A172 (cell line): ENCODE measurements at places on chromosomes 5 and 9. TPM values are rescaled to one million over a fixed set of nuclear protein-coding genes. Genes with fewer than 3 reads are reported as not detected.

Gene IRX1
- total RNA-seq, result 5.4 and 6.8 TPM in 2 replicates

DNA sequence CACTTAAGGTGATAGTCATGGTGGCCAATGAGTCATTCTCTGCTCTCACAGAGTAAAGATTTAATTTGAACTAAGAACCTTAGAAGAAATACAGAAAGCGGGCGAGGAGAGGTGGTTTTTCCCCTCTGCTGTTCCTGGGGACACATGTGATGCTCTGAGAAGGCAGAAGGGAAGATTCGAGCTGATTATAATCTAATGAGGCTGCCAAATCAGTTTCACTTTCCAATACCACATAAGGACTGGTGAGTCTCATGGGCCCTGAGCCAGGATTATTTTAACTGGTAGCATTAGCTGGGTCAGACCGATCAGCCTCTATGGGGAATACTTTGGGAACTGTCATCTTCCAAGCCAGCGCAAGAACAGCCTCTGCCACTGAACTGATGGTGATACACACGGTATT lies 116.5 kb downstream of the SLC1A3 start:
- DNase-seq, result no peak

DNA sequence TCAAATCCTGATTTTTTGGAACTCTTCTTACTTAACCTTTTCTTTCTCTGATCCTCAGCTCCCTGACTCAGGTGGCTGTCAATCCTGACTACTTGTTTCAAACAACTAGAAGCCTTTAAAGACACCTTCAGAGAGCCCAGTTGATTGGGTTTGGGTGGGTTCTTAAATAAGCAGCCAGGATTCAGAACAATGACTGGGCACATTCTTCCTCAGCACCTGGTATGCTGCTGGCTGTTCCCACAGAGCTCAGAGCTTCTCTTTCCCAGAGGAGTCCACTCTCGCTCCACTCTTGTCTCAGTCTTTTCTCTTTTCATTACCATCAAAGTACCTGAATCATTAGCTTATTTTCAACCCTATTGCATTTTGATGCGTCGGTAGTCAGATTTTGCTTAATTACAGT lies 22.5 kb downstream of the PCSK5 start:
- DNase-seq, result no peak

Gene OR13F1
- not detected in 2 replicates for total RNA-seq

DNA sequence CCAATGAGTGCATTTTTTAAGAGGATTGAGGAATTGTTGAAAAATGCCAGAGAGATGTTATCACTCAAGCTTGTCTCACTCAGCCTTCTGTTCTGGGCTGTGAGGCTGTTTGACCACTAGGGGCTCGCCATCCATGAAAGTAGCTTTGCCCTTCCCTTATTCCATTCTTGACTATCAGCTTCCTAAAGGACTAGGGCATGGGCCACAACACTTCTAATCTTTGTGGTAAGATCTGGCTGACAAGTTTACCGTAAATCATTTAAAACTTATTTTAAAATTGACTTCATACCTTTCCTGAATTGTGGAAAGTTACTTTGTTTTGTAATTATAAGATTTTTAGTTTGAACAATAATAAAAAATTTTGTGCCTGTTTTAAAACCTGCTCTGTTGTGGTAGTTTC lies 49.5 kb downstream of the TJP2 start:
- peak; percentile 83 for DNase-seq

DNA sequence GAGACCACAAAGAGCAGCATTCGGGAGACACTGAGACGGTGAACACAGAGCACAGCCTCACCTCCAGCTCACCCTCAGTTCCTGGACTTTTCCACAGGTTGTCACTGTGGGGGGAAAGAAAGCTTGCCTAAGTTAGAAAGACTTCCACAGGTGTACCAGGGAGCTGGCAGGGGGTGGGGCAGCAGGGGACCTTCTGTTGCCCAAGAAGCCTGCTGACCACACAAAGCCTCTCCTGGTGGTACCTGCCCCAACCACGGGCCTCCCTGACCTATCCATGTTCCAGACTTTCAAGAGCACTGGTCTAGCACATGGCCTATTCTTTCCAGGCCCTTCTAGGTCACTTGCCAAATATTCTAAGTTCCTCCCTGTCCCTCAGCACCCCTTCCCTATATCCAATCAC lies 550.8 kb downstream of the BNC2 start:
- DNase-seq, result no peak

DNA sequence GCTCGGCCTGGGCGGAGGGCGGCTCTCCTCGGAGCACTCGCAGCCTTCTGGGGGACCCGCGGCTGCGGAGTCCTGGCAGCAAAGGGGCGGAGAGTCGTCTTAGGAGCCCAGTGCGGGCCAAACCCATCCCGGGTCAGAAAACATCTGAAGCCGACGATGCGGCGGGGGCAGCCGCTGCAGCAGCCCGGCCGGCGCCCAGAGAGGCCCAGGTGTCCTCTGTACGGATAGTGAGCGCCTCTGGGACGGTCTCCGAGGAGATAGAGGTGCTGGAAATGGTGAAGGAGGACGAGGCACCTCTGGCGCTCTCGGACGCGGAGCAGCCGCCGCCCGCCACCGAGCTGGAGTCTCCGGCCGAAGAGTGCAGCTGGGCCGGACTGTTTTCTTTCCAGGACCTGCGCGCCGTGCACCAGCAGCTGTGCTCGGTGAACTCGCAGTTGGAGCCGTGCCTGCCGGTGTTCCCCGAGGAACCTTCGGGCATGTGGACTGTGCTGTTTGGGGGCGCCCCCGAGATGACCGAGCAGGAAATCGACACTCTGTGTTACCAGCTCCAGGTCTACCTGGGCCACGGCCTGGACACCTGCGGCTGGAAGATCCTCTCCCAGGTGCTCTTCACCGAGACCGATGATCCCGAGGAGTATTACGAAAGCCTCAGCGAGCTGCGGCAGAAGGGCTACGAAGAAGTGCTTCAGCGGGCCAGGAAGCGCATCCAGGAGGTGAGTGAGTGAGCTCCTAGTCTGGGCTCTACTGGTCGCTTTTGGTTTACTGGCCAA lies 1.2 kb downstream of the JMY start:
- peak; percentile 25 for DNase-seq

DNA sequence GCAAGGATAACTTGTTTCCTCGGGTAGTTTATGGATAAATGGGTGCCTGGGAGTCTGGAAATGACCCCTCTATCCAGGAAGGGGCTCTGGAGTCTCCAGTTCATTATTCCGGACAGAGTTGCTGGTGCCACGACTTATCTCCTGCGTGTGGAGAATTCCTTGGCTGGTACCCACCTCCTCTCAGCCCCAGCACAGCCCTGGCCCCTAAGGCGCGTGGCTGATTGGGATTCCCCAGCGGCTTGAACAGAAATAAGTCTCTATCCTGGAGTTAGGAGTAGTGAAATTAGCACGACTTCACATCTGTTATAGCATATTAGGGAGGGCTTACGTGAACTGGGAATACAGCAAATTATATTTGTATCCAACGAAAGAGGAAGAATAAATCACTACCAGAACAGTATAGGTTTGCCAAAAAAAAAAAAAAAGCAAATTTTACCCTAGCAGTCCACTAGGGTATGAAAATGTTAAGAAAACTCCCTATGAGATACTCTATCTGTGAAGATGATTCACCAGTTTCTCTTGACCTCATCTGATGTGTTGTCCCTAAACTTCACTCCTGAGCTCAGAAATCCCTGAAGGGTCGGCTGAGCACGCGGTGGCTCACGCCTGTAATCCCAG lies 172.5 kb upstream of the OTULINL start:
- no peak for DNase-seq

DNA sequence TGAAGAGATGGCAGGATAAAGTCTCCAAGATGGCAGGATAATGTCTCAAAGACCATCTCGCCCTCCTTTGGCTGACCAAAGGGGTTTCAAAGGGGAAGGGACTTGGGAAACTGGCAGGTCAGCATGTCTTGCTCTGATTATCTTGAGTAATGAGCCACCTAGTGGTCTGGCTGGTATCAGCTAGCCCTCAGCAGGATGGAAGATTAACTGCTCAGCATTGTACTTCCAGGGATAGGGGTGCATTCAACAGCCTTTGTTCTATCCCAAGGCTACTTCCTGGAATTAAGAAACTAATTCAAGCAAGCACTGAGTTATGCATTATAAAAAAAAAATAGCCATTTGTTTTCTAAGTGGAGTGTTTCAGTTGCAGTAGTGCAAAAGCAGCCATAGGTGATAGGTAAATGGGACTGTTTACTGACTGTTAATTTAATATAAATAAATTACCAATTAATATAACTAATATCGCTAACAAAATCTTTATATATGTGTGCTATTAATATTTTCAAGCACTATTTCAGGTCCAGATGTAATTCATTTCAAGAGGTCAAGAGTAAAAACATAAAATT lies 555.5 kb downstream of the CDH9 start:
- peak; percentile 84 for DNase-seq

Gene NPM1
- total RNA-seq, result 2,482 and 3,666 TPM in 2 replicates

DNA sequence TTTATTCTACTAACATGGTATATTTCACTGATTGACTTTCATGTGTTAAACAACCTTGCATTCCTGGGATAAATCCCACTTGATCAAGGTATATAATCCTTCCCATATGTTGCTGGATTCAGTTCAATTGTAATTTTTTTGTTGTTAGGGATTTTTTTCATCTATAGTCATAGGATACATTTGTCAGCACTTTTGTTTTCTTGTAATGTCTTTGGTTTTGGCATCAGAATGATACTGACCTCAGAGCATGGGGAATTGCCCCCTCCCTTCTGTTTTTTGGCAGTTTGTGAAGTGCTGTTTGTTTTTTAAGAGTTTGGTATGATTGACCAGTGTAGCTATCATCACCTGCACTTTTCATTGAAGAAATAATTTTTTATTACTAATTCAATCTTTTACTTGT lies 176.8 kb upstream of the RASEF start:
- no peak for DNase-seq

Gene PRDM9
- not detected in 2 replicates for total RNA-seq

Gene TBC1D2
- 87.2 and 93.4 TPM in 2 replicates for total RNA-seq

Gene SH3PXD2B
- total RNA-seq, result 13.1 and 15.0 TPM in 2 replicates

DNA sequence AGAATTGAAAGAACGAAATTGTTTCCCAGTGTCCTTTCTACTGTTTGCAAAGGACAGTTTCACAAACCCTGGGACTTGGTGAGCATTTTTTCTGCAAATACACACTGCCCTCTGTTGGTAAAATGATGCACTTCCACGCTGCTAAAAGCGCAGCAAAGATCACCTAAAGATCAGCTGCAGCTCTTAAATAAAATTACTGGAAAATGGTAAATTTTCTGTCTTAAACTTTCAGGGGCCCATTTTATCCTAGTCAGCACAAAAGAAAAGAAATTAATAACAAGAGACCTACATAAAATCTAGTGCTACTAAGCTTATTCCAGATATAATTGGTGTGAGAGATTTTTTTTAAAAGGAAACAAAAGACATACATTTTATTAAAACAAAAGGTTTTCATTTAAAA lies 566.0 kb downstream of the CAAP1 start:
- DNase-seq, result peak; percentile 78

GRCh38 chr5:84438456-84438855 lies 53.8 kb upstream of the EDIL3 start:
- DNase-seq, result no peak

Gene TXN
- 851 and 892 TPM in 2 replicates for total RNA-seq

- DNase-seq, result peak; percentile 68
These were observed 100.5 kb downstream of the PALM2AKAP2 start for GRCh38 chr9:109880276-109881169.

- DNase-seq, result peak; percentile 75
These were observed 24.1 kb upstream of the WNK2 start for GRCh38 chr9:93159601-93160471.

DNA sequence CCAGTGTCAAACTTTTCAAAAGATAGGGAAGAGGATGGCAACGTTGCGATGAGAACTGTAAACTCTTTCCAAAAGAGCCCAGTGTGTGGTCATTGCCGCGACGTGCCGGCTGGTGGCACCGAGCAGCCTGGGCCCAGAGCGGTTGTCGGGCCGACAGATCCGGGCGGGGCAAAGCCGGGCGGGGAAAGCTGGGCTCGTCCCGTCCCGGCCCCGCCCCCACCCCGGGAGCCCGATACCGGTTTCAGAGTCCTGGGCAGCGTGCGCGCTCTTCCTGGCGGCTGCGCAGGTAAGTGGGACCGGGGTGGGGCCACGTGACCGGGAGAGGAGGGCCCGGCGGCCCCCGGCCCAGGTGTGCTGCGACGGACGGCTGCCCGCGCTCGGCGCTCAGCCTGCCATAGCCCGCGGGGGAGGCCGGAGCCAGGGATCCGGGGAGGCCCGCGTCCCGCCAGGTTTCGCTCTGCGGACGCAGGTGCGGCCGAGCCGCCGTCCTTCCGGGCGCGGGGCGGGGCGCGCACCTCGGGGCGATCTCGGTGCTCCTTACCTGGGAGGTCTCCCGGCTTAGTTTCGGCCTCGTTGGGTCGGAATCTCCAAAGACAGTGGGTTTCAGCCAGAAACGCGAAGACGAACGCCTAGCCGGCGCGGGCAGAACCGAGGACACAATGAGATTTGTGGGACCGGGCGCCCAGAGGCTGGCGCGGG lies at the start of gene MARVELD2:
Gene MARVELD2 (plus strand): TSS at position 232 of the 699 bp plus-strand sequence. CDS start 4,270 bp downstream, outside the sequence.
- DNase-seq, result no peak

GRCh38 chr5:162837155-162837554 lies 600.2 kb upstream of the CCNG1 start:
- no peak for DNase-seq

Gene TGFBI
- 10.5 and 11.6 TPM in 2 replicates for total RNA-seq

- DNase-seq, result no peak
These were observed 66.0 kb upstream of the CKMT2 start for GRCh38 chr5:81167078-81167477.

Gene SPINK9
- total RNA-seq, result not detected in 2 replicates

Gene INSL6
- total RNA-seq, result not detected in 2 replicates

- DNase-seq, result no peak
These were observed 122.4 kb downstream of the MVB12B start for GRCh38 chr9:126448865-126449577.

DNA sequence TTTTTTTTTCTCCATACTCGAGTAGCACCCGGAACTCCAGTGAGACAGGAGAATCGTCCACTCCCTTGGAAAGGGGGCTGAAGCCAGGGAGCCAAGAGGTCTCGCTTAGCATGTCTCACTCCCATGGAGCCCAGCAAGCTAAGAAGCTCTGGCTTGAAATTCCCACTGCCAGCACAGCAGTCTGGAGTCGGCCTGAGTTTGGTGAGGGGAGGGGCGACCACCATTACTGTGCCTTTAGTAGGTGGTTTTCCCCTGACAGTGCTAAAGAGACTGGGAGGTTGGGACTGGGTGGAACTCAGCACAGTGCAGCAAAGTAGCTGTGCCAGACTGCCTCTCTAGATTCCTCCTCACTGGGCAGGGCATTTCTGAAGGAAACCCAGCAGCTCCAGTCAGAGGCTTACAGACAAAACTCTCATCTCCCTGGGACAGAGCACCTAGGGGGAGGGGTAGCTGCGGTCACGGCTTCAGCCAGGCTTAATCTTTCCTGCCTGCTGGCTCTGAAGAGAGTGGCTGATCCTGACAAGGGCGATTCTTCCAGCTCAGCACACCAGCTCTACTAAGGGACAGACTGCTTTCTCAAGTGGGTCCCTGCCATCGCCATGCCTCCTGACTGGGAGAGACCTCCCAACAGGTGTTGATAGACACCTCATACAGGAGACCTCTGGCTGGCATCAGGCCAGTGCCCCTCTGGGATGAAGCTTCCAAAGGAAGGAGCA lies 414.5 kb upstream of the ZNF608 start:
- DNase-seq, result no peak

- no peak for DNase-seq
These were observed 108.3 kb upstream of the GNA14 start for GRCh38 chr9:77756449-77756848.

Gene HMMR
- total RNA-seq, result 87.2 and 94.1 TPM in 2 replicates

- no peak for DNase-seq
These were observed 10.7 kb downstream of the PAEP start for GRCh38 chr9:135572233-135572632.
